ENCODE measurements at places on chromosomes 7 and 10.

DNA sequence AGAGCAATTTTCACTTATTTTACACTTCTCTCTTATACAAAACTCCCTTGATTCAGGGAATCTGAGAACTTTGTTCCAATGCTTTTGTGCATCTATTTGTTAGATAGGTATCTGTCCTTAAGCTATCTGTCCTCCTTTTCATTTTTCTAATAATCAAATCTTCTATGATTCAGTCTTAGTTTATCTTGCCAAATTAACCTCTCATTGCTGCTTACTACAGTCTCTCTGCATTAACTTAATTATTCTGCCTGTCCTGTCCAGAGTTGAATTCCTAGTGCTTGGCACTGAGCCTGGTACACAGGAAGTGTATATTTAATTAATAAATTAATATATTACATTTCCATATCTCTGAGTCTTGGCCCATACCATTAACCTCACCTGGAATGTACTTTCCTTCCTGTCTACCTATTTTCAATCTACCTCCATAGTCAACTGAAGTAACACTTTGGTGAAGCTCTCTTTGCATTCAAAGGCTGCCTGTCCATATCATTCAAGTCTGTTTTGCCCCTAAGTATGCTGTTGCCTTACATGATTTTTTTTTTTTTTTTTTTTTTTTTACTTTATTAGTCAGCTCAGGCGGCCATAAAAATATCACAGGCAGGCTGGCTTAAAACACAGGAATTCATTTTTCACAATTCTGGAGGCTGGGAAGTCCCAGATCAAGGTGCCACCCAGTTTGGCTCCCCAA, 66.0 kb upstream of the CSTF2T start:
- no peak for DNase-seq

- DNase-seq = no peak
These were observed 77.0 kb upstream of the SLF2 start for GRCh38 chr10:100835810-100836209.

- DNase-seq = no peak
These were observed 22.1 kb upstream of the TCF7L2 start for GRCh38 chr10:112927980-112928379.

- DNase-seq = no peak
These were observed 88.3 kb downstream of the PDE1C start for GRCh38 chr7:31981874-31982390.

GRCh38 chr10:130638991-130639390, 502.8 kb downstream of the GLRX3 start:
- DNase-seq = no peak

DNA sequence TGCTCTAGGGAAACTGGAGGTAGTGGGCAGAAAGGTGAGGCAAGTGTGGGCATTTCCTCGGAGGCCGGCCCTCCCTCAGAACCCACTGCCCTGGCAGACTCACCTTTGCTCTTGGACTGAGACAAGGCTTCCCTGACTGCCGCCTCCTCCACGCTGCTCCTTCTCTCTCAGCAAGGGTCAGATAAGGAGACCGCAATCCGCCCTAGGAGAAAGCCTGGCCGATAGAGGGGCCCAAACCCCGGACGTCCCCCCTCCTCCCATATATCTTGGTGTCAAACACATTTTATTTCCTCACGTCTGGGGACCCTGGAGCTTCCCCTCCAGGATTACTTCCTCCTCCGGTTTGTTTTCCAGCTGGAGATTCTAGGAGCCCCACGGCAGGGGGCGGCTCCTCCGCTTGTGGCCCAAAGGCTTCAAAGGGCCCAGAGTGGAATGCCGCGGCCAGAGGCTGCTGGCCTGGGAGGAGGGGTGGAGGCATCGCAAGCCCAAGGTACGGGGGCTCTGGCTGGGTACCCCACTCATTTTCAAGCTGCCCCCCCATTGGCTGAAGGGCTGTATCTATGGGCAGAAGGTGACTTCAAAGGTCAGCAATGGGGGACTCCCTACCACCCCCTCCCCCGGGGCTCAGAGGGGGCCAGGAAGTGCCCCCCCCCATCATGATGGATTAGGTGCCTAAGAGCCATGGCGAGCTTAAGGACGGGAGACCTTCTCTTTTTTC, 31.7 kb upstream of the LBX1 start:
- DNase-seq = no peak

GRCh38 chr10:123331438-123331837, 177.2 kb downstream of the BUB3 start:
- no peak for DNase-seq

DNA sequence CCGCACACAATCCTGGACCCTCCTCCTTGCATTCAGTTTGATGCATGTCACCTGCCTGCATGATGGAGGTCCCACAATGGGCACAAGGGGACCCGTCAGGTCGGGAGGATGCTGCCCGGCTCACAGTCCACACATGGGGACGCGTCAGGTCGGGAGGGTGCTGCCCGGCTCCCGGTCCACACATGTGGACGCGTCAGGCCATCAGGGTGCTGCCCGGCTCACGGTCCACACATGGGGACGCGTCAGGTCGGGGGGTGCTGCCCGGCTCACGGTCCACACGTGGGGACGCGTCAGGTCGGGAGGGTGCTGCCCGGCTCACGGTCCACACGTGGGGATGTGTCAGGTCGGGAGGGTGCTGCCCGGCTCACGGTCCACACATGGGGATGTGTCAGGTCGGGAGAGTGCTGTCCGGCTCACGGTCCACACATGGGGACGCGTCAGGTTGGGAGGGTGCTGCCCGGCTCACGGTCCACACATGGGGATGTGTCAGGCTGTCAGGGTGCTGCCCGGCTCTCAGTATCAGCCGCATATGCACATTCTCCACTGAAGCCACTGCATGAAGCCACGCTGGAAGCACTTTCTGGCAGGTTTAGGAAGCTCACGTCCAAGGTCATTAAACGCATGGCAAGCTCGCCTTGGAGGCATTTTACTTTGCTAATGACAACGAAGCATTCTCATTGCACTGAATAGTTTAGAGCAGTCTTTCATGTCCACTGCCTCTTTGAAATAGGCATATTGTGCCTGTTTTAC, 50.3 kb downstream of the DIP2C start:
- DNase-seq = no peak

DNA sequence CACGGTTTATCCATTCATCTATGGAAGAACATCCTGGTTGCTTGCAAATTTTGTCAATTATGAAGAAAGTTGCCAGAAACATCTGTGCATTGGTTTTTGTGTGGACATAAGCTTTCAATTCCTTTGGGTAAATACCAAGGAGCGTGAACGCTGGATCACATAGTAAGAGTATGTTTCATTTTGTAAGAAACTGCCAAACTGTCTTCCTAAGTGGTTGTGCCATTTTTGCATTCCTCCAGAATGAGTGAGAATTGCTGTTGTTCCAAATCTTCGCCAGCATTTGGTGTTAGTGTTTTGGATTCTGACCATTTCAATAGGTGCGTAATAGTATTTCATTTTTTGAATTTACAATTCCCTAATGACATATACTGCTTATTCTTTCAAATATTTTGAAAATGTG, 155.3 kb upstream of the FRMD4A start:
- DNase-seq = no peak
